ENCODE measurements at places on chromosomes 11 and 22.

- peak; percentile 38 for DNase-seq
Observed at GRCh38 chr22:19515654-19516377, 8.4 kb downstream of the CLDN5 start.

DNA sequence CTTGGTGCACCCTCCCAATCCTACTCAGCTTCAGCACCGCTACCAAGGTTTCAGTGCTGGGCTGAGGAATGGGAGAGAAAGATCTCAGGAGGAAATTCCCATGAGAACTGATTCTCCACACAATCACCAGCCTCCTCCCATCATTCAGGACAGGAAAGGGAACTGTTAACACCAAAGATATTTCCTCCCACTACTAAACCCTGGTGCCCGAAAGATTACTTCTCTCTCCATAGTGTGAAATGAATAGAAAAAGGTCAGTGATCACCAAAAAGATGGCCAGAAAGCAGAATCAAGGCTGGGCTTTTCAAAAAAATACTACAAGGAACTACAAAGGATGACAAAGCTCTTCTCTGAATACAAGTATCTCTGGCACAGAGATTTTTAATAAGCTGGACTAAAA, 26.1 kb downstream of the TCIRG1 start:
- DNase-seq, result no peak

GRCh38 chr22:42299586-42300258, 29.3 kb upstream of the TCF20 start:
- DNase-seq, result no peak

DNA sequence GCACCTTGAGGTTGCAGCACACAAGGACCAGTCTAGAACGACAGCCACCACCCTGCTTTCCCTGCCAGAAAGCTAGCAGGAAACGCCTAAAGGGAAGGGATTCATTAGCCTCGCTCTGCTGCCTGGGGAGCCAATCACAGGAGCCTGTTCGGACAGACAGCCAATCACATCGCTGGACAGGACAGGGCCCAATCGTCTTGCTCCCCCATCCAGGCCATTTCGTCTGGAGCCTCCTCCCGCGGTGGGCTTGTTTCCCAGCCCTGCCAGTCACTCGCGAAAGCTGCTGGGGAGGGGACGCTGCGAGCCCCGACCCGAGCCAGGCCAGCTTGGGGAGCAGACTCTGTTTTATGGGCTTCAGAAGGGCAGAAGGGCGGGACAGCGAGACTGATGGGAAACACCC, 79.8 kb upstream of the NCAM1 start:
- no peak for DNase-seq

- peak; percentile 94 for DNase-seq
Observed at GRCh38 chr11:47152953-47153950, 23.4 kb downstream of the ARFGAP2 start.

DNA sequence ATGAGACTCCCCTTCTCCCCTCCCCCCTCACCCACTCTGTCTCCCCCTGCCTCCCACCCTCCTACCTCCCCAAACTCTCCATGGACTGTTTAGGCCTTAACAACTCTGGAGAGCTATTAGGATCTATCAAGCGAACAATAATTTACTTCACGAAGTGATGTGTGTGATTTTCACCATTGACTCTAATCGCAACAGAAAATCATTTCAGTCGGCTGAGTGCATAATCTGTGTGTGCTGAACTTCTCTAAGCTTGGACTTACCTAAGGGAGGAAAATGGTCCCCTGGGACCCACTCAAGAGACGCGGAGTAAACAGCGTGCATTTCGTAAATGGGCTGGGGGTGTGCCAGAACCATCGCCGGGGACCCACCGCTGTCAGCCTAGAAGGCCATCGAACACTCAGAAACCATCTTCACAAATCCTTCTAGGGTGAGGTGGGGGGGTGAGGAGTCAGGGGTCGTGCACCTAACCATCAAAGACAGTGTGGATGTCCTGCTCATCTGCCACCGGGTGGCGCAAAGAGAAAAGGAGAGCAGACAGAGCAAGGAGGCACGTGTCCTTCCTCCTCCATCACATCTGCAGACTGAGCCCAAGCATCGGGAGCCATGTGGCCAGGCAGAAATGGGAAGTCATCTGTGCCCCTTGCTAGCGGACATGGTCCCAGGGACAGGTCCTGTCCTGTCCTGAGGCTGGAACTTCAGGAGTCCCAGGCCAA, 62.1 kb upstream of the NUP50 start:
- peak; percentile 90 for DNase-seq

DNA sequence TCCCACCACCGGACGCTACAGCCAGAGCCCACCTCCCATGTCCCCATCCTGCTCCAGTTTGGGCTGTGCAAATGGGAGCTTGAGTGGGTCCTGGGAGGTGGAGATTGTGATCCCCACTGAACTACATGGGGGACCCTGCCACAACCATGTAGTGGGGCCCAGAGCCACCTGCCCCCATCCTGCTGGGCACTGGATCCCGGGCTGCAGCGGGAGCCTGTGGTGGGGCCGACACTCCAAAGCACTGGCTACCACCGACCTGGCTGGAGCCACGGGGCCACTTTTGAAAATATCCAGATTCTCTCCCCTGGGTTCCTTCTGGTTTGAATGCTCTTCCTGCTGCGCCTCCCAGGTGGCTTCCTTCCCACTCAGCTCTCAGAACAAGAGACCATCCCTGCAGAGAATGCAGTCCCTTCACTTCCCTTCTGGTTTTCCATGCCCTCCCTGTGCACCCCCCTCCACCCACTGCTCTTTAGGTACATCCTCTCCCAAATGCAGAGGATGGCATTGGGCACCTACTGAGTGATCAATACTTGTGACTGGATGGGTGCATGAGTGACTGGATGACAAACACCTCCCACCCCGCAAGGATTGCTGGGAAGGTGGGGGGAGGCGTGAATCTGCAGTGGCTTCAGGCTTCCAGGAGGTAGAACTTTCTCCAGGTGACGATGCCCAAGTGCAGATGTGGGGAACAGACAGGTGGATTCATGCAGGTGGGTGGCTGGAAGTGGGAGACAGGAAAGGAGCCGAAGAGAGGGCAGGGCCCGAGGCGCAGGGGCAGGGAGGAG, 846 bp upstream of the UNC93B1 start:
- DNase-seq, result peak; percentile 36

Data from osteoblast (primary cell).